ENCODE measurements at places on chromosomes 11 and 22.

- no peak for DNase-seq
These were observed 2.4 kb upstream of the RBM14 start for GRCh38 chr11:66614073-66614472.

GRCh38 chr11:9687711-9688477, 24.0 kb downstream of the SWAP70 start:
- DNase-seq = no peak

GRCh38 chr11:69173925-69174581, 18.3 kb downstream of the SMIM38 start:
- no peak for DNase-seq

DNA sequence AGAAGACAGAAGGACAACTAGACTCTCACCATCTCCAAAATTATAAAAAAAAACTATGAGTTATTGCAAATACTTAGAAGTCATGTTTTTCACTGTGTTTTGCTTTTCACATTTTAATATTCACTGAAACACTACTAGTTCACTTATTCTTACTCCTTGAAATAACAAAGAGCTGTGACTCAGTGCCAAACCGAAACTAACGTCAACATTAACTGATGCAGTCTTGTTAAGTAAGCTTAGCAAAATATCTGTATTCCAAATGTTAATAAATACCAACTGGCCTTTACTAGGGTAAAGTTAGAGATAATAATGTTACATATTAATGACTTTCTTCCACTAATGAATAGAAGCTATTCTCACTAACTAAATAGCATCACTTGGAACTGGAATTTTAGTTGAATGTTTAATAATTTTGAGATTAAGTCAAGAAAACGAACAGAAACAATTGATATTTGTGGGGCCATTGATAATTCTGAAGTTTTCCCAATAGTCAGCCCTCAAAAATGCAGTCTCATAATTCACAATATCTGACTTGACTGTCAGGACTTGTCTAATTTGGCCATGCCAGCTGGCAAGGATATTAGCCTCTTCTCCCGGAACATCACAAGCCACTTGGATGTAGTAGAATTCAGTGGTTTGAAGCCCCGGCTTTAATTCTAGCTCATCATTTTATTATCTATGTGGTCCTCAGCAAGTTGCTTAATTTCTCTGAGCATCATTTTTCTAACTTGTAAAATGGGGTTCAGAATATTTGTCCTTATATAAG, 230.1 kb upstream of the DDI1 start:
- DNase-seq = no peak

DNA sequence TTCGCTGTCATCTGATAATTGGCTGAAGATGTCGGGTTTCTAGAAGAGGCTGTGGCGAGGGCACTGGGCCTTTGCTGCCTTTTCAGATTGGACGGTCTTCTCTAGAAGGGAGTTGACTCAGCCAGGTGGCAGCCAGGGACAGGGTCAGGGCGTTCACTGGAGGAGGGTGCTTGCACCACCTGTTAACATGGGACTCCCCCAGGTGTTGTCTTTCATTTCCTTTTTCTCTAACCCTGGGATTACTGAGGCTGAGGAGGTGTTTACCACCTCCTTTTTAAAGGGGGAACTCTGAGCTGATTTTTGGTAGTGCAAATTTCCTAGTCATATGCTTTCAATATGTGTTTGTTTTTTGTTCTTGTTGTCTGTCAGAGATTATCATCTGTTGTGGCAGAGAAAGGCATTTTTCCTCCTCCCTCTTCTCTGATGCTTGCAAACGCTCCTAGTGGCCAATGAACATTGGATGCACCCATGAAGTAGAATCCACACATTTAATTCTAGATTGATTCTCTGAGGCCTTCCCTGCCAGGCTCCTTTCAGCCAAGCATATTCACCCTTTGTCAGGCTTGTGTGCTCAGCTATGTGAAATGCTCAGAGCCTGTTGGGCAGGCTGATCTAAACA, 54.1 kb downstream of the LDLRAD3 start:
- DNase-seq = no peak

DNA sequence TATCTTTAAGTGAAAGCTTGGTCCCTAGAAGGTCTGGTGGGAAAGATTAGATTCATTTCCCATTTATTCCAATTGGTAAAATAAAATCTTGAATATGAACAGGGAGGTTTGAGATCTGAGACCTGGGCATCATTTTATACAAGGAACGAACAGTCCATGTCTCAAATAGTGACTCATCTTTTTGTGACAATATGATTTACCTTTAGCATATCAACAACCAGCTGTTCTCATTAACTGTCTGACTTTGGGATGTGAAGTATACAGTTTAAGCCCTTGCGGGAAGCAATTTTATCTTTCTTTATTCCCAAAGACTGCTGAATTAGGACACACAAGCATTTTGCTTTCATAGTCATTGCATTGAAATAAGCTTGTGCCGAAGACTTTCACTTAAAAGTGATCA, 691.6 kb downstream of the ETS1 start:
- no peak for DNase-seq

Data from activated T-helper 1 cell treated with anti-CD3 and anti-CD28 coated beads, Interleukin-2, amount 50 U/mL, for 16 hours (primary cell).